Hematopoietic multipotent progenitor cell treated with erythropoietin and hydrocortisone succinate and interleukin-3 and kit ligand, for 4 days (in vitro differentiated cells): ENCODE measurements at places on chromosomes 7 and 10.

DNA sequence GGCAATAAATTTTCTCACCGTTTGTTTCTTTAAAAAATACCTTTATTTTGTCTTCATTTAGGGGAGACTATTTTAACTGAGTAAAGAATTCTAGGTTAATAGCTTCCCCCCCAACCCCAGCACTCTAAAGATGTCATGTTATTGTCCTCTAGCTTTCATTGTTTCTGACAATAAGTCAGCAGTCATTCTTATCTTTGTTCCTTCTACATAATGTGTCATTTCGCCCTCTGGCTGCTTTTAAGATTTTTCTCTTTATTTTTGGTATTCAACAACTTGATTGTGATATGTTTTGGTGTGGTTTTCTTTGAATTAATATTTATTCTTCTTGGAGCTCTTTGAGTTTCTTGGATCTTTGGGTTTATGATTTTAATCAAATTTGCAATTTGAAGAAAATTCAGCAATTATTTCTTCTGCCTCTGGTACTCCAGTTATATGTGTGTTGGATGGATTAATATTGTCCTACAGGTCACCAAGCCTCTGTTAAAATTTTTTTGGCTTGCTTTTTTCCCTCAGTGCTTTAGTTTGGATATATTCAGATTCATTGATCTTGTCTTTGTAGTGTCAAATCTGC, 64.6 kb upstream of the ELN start:
- DNase-seq, result no peak

GRCh38 chr7:23931633-23932032, 221.6 kb downstream of the STK31 start:
- no peak for DNase-seq

DNA sequence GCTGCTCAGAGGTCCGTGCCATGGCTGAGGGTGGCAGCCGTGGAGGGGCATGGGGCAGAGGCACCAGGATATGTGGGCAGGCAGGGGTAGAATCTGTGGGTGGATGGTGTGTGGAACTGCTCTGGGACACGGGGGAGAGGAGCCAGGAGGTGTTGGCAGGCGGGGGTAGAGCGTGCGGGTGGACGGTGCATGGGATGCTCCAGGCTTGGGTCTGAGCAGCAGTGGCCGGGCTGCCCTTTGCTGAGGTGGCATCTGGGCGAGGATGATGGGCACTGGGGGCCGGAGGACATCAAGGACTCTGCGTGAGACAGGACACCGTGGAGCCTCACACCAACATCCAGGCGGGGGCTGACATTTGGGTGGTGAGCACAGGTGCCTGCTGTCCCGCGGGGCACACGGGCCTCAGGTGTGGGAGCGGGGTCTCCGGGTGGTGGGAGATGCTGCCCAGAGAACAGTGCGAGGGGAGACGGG, 46.2 kb downstream of the JAKMIP3 start:
- DNase-seq, result no peak

- DNase-seq, result no peak
These were observed 133.5 kb downstream of the BUB3 start for GRCh38 chr10:123287594-123288247.

- no peak for DNase-seq
These were observed 131.8 kb downstream of the SH3PXD2A start for GRCh38 chr10:103723557-103723956.

GRCh38 chr10:30510184-30510931, 76.4 kb downstream of the MAP3K8 start:
- peak; percentile 57 for DNase-seq

GRCh38 chr7:124480036-124480820, 285.4 kb downstream of the GPR37 start:
- DNase-seq, result no peak

DNA sequence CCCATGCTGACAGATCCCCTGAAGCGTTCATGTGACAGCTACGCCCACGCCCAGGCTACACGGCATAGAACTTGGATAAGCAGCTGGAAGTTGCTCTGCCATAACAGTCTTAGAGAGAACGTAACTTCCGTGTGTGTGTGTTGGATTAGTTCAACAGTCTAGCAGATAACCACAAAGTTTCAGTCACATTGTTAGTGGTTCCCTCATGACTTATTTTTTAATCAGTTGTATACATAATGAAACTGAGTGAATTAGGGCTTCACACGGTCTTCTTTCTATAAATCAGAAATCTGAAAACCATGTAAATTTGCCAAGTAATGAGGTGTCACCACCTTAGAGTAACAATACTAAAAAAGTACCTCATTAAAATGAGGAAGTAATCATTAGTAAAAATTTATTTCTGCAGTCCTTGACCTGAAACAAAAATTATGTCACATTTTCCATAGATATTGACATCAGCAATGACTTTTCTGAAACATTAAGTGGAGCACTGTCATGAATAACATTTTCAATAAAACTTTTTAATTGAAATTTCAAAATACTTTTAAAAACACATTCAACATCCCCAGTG, 21.7 kb upstream of the MACC1 start:
- peak; percentile 81 for DNase-seq

DNA sequence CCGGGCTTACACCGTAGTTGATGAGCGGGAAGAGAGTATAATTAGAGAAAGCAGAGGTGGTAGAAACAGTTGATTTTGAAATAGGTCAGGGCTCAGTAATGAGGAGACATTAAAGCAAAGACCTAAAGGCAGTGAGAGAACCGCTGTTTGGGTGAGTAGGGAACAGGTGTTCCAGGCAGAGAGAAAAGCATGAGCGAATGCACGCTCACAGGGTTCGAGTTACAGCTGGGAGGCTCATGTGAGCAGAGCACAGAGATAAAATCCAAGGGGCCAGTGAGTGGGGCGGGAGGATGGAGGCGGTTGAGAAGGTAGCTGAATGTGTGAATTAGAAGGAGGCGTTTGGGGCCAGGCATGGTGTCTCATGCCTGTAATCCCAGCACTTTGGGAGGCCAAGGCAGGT, 39.9 kb downstream of the APBB1IP start:
- DNase-seq, result no peak

DNA sequence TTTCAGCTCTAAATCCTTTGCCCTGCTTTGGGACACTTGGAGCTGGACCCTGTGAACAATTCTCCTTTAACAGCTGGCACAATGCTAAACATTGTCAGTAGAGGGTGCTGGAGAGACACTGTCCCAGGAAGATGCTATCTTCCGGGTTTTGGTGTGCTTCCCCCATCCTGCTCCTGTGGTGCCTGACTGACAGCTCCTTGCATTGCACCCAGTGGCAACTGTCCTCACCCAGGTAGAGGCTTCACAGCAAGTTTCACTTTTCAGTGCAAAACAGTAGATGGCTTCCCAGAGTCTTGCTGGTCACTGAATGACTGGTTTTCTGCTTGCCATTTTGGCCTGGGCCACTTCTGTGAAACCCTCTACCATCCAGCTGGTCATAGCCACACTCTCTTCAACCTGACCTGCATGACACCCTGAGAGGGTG, 77.3 kb downstream of the CDC14C start:
- DNase-seq, result peak; percentile 71

DNA sequence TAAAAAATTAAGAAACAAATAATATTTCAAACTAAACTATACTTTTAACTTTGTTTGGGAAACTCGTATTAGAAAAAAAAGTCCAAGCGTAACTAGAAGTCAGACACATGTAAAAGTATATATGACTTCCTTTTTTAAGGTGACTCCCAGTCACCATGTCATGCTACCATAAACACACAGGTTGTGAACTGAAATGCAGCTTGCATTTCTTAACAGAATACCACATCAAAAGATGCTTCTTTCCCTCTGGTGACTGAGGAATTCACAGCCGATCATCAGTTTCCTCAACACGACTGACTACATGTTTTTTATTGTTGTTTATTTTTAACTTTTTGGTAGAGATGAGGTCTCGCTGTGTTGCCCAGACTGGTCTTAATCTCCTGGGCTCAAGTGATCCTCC, 445.0 kb downstream of the PARD3 start:
- DNase-seq, result no peak
